ENCODE measurements at places on chromosomes 4 and X. TPM values are rescaled to one million over a fixed set of nuclear protein-coding genes. Genes with fewer than 3 reads are reported as not detected.
A peak's percentile ranks its signal among the peaks of the same experiment; 100 is the strongest.

GRCh38 chr4:15034071-15034764, 31.9 kb downstream of the CPEB2 start:
- DNase-seq = no peak
- H3K4me1 ChIP-seq = peaks cover 16% of the 10 kb centered on the region
- H3K27me3 ChIP-seq = no peaks in the 10 kb centered on the region

GRCh38 chr4:16116493-16116990, 32.7 kb upstream of the PROM1 start:
- H3K4me3 ChIP-seq = no peak overlapping the region
- H3K4me1 ChIP-seq = no peaks in the 10 kb centered on the region
- DNase-seq = no peak

DNA sequence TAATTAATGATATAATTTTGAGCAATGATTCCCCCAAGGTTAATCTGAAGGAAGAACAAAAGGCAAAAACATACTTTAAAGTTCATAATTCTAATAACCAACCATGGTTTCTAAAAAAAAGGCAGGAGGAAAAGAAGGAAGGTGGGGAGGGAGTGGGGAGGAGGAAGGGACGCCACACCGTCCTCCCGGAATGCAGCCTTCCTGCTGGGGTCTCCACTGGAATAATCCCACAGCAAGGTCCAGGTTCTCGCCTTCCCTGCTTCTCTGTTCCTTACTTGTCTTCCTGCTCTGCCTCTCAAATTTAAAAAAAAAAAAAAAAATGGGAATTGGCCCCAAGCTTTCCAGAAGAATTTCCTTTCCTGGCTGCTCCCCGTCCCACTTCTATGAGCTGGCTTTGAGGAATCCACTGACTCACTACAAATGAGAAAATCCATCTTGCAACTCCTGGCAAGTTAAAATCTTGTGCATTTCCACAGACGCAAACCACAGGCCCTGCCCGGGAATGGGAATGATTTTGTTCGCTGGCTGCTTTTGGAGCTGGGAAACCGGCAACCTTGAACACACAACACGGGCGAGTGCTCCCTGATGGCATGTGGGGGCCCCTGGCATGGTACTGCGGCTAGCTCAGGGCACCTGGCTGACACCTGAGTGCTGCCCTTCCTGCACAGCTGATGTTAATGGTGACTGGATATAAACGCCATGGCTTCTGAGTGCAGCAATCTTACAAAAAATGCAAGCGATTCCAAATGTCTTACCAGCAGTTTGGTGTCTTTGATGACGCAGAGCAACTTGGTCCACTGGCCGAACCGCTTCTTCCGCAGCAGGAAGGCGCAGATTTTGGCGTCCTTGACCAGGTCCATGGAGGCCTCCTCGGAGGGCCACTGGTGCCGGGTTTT, 97.0 kb downstream of the AFAP1 start:
- H3K4me1 ChIP-seq = peaks cover 13% of the 10 kb centered on the region
- H3K36me3 ChIP-seq = no peaks in the 10 kb centered on the region
- H3K27ac ChIP-seq = peak overlapping the region; percentile 86
- H3K4me3 ChIP-seq = no peak overlapping the region
- DNase-seq = peak; percentile 70

- H3K27ac ChIP-seq = no peak overlapping the region
- peak; percentile 28 for DNase-seq
- H3K4me1 ChIP-seq = no peaks in the 10 kb centered on the region
- no peaks in the 10 kb centered on the region for H3K36me3 ChIP-seq
- no peaks in the 10 kb centered on the region for H3K27me3 ChIP-seq
Observed at GRCh38 chr4:176034499-176034898, 31.1 kb upstream of the WDR17 start.

DNA sequence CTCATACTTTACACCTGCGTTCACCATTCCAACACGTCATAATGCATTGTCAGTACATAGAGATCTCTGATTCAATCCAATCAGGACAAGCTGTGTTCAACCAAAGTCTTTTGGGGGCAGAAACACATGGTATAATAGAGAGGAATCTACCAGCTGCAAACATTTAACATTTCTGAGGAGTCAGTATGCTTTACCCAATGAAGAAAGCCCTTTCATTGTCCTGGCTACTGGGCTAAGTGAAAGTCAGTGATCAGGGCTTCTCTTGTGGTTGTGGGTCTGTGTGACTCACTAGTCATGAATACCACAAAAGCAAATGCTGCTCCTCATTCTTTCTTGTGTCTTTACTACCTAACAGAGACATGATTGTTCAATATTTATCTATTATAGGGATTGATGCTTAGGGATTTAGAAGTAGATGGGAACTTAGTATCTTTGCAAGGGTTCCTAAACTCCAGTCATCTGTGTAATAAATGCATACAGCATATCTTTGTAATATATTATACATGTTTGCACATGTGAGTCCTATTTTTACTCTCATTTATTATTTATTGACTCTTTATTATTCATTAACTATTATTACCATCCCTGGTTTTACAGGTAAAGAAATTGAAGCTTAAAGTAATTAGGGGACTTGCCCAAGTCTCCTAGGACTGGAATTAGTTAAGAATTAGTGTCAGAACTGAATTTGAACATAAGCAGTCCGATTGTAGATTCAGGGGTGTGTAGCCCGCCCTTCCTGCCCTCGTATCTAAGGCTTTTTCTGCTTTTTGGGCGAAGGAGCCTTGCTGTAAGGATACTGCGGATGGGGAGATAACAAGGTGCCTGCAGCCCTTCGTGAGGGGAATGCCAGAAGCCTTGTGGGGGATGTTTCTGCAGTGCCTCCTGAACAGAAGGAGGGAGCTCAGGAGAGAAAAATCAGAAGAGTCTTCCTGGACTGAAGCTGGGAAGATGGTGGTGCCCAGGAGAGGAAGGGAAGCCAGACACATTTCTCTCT, 353.1 kb upstream of the BOD1L1 start:
- no peaks in the 10 kb centered on the region for H3K36me3 ChIP-seq
- no peak for DNase-seq
- H3K27ac ChIP-seq = no peak overlapping the region
- H3K4me1 ChIP-seq = peaks cover 4% of the 10 kb centered on the region

GRCh38 chr4:113823291-113823659, 61.7 kb upstream of the CAMK2D start:
- no peak for DNase-seq
- H3K4me1 ChIP-seq = peaks cover 9% of the 10 kb centered on the region
- H3K27ac ChIP-seq = no peak overlapping the region
- H3K36me3 ChIP-seq = no peaks in the 10 kb centered on the region
- no peak overlapping the region for H3K4me3 ChIP-seq
- no peaks in the 10 kb centered on the region for H3K27me3 ChIP-seq

- no peaks in the 10 kb centered on the region for H3K27me3 ChIP-seq
- no peaks in the 10 kb centered on the region for H3K36me3 ChIP-seq
- no peak overlapping the region for H3K4me3 ChIP-seq
- no peak for DNase-seq
- H3K27ac ChIP-seq = no peak overlapping the region
Observed at GRCh38 chr4:149951152-149951900, 126.9 kb upstream of the DCLK2 start.

GRCh38 chrX:15781961-15782699, 8.2 kb upstream of the ZRSR2 start:
- no peak overlapping the region for H3K4me3 ChIP-seq
- H3K36me3 ChIP-seq = peaks cover 10% of the 10 kb centered on the region
- no peak overlapping the region for H3K27ac ChIP-seq
- H3K27me3 ChIP-seq = no peaks in the 10 kb centered on the region
- DNase-seq = no peak
- H3K4me1 ChIP-seq = no peaks in the 10 kb centered on the region

SERTM2 gene
- total RNA-seq = 0.14 TPM
